Esophagus squamous epithelium (tissue), 5 donors: ENCODE measurements at places on chromosomes 7 and 10.

GRCh38 chr10:88401671-88402347 lies 181.3 kb downstream of the RNLS start:
- no peak for DNase-seq

DNA sequence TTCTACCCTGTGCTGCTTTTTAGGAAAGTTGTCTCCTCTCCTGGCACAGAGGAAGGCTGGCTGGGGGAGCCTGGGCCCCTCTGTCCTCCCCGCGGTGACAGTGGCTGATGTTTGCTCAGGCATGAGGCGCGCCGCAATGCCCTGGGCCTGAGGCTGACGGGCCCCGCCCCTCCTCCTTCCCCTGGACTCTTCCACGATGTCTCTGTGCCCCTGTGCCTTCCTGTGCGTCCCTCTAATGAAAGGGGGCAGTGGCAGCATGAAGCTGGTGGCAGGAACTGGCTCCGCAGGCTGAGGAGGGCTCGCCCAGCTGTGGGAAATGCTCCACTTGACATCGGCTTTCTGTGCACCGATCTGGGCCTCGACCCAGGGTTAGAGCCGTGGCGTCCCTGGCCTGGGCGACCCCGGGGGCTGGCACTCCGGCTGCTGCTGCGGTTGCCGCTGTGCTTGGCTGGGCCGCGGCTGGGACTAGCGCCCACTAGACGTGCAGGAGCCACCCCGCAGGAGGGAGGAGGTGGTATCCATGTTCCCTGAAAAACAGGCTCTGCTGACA lies 67.9 kb downstream of the ZNF680 start:
- no peak for DNase-seq

GRCh38 chr7:159070431-159071148 lies 74.1 kb downstream of the VIPR2 start:
- no peak for DNase-seq

- DNase-seq = no peak
Observed at GRCh38 chr7:101021703-101022102, 1.8 kb downstream of the MUC17 start.

DNA sequence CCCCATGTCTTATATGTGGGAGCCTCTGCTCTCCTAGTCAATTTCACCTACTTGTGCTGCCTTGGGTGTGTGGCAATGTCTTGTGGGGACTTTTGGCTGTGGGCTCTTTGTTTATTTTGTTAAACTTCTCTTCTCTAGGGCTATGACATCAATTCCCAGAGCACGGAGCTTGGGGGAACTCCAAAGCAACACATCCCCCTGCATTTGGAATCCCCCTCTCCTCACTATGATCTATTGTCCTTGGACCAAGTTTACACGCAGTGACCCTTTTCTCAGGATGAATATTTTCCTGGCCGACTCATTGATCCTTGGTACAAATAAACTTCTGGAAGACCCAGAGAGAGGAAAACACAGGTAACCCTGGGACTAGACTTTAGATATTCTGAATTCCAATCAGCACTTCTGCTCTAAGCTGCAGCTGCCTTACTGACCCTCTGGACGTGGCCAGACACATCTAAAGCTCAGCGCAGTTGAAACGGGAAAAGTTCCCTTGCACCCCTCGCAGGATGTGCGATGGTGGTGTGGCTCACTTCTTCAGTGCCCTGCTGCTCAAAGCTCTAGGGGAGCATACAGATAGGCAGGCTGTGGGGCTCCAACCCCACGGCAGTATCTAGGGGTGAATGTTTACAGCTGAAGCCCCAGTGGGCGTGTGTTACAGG lies 110.8 kb downstream of the TMEM178B start:
- DNase-seq = no peak

GRCh38 chr10:106682175-106682574 lies 482.3 kb downstream of the SORCS1 start:
- DNase-seq = no peak

GRCh38 chr7:136293272-136293671 lies 316.1 kb upstream of the MTPN start:
- no peak for DNase-seq

DNA sequence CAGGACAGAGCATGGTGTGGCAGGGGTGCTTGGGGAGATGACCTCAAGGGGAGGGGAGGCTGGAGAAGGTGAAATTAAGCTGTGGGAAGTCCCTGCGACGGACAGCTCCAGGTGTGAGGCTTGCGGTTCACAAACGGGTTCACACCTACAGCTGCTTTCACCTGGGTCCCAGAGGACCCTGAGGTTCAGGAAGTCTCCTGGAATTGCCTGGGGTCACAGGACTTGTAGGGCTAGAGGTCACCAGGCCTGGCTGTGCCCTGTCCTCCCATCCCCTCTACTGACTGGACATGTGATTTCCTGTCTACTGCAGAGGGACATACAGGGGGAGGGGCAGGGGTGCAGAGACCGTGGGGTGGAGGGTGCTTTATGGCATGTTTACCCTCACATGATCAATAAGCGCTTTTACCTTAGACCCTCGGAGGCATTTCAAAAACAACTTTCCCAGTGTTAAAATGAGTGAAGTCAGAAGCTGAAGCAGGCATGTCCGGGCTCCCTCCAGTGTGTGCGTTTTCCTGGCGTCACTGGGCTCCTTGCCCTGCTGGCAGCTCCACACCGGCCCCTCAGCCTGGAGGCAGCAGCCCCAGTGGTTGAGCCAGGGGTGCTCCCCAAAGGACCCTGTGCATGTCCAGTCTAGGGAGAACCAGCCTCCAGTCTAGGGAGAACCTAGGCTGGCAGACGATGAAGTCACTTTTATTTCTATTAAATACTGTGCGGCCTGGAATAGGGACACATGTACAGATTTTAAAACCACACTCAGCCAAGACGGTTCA lies 66.6 kb upstream of the IGFBP3 start:
- DNase-seq = no peak

DNA sequence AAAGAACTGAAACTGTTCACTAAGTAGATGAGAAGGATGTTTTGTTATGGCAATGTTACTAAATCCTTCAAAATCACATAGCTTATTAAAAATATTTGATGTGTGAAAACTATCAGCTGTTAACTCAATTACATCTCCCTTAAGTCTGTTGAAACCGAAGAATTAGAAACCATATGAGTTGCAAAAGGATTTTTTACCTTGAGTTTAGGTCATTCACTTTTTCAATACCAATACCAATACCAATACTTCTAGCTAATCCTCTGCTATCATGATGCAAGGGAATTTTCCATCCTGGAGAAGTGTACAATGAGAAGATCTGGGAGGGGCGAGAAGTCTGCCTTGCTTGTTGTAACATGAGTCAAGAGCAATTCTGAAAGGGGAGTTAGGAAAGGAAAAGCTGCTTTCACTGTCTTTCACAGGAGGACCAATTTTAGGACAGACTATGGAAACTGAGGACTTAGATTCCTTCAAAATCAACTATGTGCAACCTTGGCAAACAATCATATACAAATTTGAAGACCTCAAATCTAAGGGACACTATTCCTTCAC lies 199.7 kb downstream of the IMMP2L start:
- no peak for DNase-seq
